Cerebellum (tissue), 4 donors: ENCODE measurements at places on chromosomes 2 and 18.

DNA sequence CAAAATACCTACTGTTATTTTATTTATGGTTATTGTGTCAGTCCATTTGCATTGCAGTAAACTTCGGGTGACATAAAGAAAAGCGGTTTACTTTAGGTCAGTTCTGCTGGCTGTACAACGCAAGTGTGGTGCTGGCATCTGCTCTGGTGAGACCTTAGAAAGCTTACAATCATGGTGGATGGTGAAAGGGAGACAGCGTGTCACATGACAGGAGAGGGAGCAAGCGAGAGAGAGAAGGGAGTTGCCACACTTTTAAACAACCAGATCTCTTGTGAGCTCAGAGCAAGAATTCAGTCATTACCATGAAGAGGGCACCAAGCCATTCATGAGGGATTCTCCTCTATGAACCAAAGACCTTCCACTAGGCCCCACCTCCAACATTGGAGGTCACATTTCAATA is 2.0 kb upstream of the FAM171B start:
- DNase-seq, result no peak

GRCh38 chr2:152950126-152950525 is 231.7 kb downstream of the ARL6IP6 start:
- no peak for DNase-seq

DNA sequence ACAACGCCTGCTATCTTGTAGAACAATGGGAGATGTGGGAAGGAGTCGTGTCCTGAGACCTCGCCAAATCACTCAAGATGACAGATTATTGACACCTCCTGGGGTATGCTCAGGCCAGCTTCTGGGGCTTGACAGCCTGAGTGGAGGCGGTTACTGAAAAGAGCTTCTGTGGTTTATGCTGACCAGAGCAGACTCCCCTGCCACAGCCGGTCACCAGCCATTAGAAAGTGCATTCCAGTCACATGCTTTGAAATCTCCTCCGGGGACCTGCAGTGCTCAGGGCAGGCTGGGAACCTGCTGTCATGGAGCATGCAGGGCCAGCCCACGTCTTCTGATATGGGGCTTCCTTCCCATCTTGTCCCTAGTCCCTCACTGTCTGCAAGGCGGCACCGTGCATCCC is 215.9 kb downstream of the SEPTIN10 start:
- no peak for DNase-seq

DNA sequence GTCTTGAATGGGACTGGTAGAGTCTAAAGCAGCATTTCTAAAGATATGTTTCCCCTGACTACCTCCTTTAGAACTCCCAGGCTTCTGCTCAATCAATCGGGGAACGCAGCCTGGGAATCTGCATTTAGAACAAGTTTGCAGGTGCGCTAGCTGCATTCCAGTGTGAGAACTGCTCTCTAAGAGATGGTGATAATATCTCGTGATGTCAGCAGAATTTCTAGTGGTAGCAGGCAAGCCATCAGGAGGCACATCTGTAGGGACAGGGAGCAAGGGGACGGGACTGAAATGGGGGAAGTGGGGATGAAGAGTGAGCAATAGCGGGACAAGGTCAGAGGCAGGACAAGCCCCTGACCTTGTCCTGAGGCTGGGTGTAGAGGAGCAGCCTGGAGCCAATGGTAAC is 120.3 kb upstream of the DNMT3A start:
- no peak for DNase-seq

GRCh38 chr2:151459358-151459757 is 49.7 kb downstream of the RIF1 start:
- DNase-seq, result no peak

GRCh38 chr2:236763857-236764256 is 194.2 kb downstream of the ACKR3 start:
- DNase-seq, result no peak

- DNase-seq, result peak; percentile 12
Observed at GRCh38 chr18:46622999-46623398, 34.0 kb downstream of the LOXHD1 start.

DNA sequence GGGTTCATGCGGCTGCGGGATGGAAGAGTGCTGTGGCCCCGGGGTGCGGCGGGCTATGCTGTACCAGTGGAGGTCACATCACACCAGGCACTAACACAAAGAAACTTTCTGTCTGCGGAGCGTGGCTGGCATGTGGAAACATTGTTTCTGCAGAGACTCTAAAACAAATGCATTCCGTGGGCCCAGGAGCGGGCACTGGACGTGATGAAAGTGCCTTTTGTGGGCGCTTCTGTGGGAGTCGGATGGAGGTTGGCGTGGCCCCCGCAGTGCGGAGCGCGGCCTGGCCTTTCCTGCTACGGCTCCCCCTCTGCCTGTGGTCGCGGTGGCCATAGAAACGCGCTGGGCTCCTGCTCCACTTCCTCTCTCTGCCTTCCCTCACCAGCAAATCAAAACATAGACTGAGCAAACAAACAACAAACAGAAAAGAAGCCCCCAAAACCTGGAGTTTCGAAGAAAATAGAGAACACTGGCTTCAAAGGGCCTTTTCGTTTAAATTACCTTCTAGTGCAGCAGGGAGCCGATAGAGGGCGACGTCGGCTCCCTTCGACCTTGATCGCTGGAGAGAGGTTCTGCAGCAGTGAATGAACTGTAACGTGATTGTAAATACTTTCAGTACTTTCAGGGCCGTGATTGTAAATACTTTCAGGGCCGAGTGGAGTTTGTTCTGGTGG is 51.4 kb downstream of the KIF5C start:
- peak; percentile 69 for DNase-seq
